ENCODE measurements at places on chromosomes 2 and 18.
A peak's percentile ranks its signal among the peaks of the same experiment; 100 is the strongest.

DNA sequence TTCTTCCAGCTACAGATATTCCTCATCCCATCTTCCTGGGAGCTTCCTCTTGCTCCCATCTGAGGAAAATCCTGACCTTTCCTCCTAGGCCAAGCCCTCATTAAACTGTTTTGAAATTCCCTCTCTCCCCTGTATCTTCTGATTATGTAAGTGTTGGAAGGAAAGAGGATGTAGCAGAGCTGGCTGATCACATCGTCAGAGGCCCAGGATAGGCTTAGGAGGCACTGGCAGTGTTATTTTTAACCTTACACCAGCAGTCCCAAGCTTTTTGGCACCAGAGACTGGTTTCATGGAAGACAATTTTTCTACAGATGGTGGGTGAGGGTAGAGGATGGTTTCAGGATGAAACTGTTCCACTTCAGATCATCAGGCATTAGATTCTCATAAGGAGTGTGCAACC, 630.4 kb downstream of the EPHA4 start:
- no peak for DNase-seq

DNA sequence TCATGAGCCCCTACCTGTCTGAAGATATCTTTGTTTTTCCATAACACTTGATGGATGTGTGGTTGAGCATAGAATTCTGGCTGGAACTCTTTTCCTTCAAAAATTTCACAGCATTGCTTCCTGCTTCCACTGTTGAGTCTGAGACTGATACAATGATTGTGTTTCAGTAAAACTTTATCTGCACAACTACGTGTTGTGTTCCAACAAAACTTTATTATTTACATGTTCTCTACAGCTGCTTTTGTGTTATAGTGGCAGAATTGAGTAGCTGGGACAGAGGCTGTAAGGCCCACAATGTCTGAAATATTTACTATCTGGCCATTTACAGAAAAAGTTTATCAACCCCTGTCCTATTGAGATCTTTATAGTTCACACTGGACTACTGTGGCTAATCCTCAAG, 275.3 kb downstream of the PHLPP1 start:
- no peak for DNase-seq

DNA sequence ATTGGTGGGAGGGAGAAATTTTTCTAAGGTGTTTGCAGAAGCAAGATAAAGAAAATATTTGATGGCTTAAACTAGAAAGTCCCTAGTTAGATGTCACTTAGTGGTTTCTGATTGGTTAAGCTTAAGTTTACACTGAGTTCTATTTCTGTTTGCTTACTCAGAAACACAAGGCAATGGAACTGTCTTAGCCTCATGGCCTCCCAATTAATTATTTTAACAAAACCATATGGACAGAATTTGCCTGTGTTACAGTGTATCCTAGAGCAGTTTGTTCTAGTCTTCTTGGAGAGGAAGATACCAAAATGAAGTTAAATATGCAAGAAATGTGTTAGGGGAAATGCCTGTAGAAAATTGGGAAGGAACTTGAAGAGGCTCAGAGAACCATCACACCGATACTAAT, 4.6 kb upstream of the IMPACT start:
- DNase-seq, result no peak

DNA sequence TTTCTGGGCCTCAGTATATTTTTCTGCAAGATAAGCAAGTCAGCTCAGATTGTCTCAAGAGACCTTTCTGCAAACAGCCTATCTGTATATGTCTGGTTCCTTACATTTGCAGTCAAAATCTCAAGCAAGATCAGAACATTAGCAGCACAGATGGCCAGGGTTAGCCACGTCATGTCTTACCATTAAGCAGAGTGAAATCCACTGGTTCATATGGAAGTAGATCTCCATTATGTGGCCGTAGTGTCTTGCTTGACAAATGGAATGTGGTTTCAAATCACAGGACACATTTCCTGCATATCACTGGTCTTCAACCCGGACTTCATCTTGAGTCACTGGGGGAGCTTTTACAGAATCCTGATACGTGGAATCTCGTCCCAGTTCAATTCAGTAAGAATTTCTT, 500.2 kb downstream of the FBXO15 start:
- DNase-seq, result no peak

- no peak for DNase-seq
Measured at GRCh38 chr2:65317841-65318240, 90.2 kb downstream of the ACTR2 start.

DNA sequence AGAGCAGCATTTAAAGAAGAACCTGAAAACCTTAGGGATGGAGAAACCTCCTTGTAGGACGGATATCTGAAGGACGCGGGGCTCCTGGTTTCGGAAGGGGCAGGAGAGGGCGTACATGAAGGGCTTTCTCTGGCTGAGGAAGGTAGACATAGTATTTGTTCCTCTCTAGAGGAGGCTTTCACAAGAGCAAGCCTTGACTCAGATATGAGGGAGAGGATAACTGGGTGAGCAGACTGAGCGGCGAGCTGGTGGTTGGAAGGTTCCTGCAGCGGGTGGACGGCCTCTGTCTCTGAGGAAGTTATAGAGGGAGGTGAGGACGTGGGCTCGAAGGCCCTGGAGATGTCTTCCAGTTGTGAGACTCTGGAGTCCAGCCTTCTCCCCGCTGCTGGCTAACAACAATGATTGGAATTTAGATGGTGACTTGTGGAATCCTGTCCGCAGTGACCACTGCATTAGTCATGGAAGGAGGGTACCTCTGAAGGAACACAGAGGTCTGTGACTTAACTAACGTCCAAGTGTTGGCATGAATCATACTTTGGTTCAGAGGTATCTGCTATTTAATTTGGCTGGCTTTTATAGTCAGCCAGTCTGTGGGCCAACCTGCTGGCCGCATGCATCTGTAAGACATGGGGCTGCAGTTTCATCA, 80.9 kb downstream of the ASAP2 start:
- DNase-seq, result no peak

- DNase-seq, result no peak
Measured at GRCh38 chr2:75882530-75882929, 171.8 kb upstream of the GCFC2 start.

GRCh38 chr2:208573569-208573968, 167.0 kb downstream of the PTH2R start:
- DNase-seq, result no peak

GRCh38 chr2:104734937-104735586, 118.9 kb upstream of the POU3F3 start:
- no peak for DNase-seq

DNA sequence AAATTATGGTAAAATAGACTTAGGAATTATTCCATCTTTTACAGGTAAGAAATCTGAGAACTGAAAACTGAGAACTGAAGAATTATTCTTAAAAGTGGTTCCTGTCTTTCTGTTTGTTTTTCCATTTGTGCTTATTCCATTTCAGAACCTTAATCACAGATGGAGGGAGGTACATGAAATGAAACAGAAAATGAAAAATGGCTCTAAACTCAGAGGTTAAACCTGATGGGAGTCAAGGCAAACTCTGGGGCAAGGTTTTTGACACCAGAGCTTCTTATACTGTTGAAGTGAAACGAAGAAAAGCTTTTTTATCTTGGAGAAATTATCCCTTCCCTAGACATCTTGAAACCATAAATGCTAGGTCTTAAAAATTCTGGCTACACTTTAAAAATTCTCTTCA, 182.1 kb downstream of the ZNF804A start:
- DNase-seq, result no peak

- no peak for DNase-seq
Measured at GRCh38 chr2:219766658-219767057, 139.2 kb downstream of the SLC4A3 start.

GRCh38 chr2:223626716-223627115, 24.6 kb upstream of the SCG2 start:
- no peak for DNase-seq

DNA sequence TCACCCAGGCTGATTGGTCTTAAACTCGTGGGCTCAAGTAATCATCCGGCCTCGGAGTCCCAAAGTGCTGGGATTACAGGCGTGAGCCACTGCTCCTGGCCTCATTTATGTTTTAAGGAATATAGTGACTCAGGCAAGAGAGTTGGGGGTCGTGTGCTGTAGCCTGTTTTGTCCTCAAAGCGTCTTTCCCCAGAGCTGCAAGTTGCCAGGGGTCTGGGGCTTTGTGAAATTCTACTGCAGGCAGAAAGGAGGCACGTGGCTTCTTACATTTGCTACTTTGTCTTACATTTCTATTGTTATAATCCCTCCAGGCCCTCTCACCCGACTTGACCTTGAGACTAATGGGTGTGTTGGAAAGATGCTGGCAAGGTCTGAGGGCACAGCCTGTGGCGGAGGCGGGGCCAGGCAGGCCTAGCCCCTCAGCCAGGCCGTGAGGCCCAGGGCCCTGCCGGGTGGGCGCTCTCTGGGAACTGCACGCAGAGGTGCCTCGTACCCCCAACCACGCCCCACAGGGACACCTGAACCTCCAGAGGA, 85.8 kb upstream of the NDUFV2 start:
- DNase-seq, result no peak

DNA sequence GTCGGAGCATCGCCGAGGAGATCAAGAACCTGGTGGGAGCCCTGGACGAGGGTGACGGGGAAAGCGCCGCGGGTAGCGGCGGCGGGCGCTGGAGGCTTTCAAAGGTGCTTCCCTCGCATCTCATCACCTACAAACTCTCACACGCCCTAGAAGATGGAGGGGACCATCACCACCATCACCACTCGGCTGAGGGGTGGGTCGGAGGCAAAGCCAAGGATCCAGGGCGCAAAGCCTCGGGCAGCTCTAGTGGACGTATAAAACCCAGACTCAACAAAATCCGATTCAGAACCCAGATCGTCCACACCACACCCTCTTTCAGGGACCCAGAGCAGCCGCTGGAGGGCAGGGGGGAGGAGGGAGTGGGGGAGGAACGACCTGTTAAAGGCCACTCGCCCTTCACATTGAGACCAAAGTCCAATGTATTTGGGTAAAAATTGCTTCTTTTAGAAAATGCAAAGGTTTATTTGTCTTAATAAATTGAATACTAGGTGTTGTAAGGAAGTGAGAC, 1.5 kb downstream of the SOWAHC start:
- DNase-seq, result no peak

- DNase-seq, result no peak
Measured at GRCh38 chr2:227301523-227301922, 23.5 kb upstream of the MFF start.

GRCh38 chr18:51107598-51108305, 77.7 kb downstream of the SMAD4 start:
- DNase-seq, result peak; percentile 12

DNA sequence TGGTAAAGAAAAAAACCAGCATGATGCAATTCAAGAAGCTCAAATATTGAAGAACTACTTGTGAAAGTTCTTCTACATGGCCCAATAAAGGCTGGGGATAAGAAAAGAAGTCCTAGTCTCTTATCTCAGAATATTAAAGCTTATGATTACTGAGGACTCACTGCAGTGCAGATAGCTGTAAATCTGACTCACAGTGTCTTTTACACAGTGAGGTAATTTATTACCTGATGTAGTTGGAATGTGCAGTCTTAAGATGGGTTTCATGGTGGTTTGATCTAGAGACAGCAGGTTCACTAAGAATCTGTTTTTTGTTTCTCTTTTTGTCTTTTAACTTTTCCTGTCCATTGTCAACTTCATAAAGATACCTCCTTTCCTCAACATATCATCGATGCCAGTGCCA, 484.0 kb upstream of the MAP2 start:
- DNase-seq, result no peak

- DNase-seq, result peak; percentile 38
Measured at GRCh38 chr2:33272001-33272400, 204.4 kb upstream of the RASGRP3 start.

DNA sequence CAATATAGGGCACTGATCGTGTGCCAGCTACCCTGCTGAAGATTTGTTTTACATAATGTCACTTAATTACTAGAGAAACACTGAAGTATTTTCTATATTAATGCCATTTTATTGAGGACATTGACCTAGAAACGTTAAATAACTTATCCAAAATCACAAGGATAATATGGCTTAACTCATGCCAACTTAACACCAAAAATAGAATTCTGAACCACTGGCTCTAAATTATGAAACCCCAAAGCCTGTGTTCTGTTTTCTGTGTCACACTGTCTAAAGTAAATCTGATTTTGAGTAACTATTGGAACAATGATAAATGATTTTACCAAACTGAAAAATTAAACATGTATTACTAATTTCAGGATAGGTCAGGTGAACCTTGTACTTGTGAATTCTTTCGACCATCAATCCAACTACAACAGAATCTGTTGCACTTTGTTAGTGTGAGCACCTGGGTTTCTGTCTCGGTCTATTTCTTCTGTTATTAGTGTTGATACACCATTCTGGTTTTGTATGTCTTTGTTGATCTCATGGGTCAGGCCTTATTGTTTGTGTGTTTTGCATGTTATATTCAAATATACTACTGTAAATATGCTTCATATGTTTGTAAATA, 48.2 kb upstream of the CCDC141 start:
- no peak for DNase-seq

DNA sequence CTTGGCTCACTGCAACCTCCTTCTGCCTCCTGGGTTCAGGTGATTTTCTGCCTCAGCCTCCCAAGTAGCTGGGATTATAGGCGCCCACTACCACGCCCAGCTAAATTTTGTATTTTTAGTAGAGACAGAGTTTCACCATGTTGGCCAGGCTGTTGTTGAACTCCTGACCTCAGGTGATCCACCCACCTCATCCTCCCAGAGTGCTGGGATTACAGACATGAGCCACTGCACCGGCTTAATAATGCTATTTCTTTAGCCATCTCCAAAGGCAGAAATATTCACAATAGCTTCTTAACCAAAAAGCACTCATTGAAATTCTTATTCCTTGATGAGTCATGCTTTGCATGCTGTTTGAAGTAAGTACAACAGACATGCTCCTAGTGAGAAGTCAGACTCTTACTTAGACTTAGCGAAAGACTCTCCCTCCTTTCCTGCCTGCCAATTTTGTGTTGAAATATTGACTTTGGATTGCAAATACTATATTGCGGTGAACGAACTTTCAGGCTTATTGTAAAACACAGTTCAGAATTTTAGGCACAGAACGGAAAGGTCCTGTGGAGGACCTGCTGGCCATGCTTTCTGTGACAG, 4.4 kb downstream of the ACTR3 start:
- DNase-seq, result peak; percentile 49

- no peak for DNase-seq
Measured at GRCh38 chr18:32308493-32309120, 118.8 kb downstream of the MEP1B start.

DNA sequence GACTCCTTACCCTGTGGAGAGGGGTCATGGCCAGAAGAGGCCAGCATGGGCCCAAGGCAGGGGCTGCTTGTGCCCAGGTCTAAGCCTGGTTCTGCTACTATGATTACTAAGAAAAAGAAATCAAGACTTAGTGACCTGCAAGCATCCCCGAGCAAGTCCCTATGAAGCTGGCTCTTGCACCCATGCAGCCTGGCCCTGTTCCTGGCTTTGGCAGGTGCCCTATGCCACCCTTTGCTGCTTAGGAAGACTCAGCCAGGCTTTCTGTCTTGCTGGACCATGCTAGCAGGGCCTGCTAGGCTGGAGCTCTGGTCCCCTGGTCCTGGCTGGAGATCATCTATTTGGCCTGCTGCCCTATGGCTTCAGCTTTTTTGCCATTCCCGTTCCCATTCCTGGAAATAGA, 309.4 kb upstream of the EPAS1 start:
- DNase-seq, result no peak
